ENCODE measurements at places on chromosomes 1 and 21.

DNA sequence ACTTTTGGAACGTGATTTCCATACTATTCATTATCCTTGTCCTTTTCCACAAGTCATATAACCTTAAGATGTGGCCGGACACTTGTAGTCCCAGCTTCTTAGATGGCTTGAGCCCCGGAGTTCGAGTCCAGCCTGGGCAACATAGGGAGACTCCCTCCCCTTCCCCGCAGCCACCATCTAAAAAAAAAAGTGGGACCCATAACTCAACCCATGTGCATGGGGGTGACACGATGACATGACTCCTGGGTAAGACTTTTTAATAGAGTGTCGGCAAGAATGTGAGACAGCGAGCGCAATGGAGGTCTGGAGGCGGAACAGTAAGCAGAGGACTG lies 25.7 kb downstream of the MIA3 start:
- DNase-seq, result no peak

DNA sequence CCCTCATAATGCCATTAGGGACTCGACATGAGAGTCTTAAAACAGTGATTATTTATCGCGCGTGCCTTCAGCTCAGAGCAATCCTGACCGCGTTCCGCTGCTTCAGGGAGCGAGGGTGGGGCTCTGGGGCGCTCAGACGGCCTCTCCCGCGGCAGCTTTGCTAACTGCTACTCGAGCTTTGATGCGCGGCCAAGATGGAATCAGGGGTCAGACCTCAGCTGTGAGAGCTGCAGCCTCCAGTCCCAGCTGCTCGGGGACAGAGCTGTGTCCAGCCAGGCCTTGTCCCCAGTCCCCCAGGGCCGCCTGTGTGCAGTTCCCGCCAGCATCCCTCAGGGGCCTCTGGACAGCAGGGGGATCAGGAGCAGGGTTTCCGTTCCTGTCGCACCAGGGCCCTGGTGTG lies 104.6 kb upstream of the TTC34 start:
- no peak for DNase-seq

DNA sequence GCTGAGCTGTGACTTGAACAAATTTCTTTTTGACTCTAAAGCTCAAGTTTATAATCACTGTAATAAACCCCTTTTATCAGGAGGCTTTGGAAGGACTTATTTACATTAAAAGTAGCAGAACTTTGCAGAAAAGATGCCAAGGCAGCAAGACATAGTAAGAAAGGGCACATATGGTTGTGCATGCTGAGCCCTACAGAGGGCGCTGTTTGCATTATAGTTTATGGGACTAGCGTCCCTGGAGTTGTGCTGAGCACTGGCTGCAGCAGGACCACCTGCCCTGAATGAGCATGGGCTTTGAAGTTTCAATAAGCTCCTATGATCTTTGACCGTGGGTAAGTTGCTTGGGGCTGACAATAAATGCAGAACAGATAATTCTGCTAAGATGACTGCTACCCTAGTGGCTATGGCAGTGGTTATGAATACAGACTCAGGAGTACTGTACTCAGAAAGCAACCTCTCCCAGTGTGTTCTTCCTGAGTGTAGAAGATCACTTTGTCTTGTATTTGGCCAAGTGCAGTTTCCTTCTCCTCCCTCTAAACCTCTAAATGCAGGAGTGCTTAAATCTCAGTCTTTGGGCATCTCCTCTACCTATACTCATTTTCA lies 45.4 kb upstream of the USP1 start:
- DNase-seq, result no peak

GRCh38 chr1:239630767-239631166 lies 244.4 kb downstream of the CHRM3 start:
- no peak for DNase-seq

DNA sequence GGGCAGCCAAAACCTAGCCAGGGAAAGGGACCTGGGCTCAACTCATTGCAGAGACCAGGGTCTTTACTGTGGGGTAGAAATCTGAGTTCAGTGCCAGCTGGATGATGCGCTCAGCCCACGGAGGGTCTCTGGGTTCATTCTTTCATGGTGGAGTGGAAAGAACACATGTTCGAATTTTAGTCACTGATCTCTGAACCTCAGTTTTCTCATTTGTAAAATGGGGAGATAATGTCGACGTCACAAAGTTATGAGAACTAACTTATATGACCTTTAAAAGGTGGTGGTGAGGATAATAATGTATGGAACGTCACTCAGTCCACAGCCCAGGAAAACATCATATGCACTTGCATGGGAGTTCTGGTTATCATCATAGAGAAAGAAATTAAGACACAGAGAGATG lies 1.2 kb upstream of the TAL1 start:
- no peak for DNase-seq

- DNase-seq, result no peak
These were observed 26.0 kb downstream of the RPL5 start for GRCh38 chr1:92857817-92858216.

- DNase-seq, result peak; percentile 32
These were observed 52.7 kb upstream of the IVNS1ABP start for GRCh38 chr1:185369786-185370185.

GRCh38 chr1:56080123-56080522 lies 499.2 kb downstream of the PLPP3 start:
- DNase-seq, result peak; percentile 32

DNA sequence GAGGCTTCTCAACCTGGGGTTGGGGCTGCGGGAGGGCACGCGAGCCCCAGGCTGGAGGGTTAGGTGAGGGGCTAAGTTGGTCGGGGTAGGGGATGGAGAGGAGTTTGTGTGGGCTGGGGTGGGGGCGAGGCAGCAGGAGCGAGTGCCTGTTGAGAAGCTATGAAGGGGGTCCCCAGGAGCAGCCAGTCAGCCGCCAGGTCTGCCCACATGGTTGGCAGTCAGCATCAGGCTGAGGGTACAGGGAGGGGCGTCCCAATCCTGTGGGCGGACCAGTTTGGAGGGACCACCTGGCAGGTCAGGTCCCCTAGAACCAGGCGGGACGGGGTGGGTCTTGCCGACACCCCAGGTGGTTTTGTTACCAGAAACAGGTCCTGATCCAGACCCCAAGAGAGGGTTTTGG lies 400 bp upstream of the TRIM17 start:
- DNase-seq, result no peak

DNA sequence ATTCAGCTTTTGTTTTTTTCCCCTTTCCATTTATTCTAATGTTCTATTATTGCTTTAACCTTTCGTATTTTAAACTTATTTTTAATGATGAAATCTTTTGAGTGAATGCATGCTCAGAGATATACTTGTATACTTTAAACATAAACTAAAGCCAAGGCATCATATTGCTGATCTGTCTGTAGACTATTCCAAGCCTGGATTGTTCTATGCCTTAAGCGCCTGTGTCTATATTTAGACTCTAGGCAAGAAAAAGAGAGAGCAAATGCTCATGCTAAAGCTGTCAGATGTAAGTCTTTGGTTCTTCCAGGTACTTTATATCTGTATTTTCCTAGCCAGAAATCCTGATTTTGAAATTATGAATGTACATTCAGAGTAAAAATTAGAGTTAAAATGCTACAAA lies 14.4 kb downstream of the SH3GLB1 start:
- DNase-seq, result no peak

DNA sequence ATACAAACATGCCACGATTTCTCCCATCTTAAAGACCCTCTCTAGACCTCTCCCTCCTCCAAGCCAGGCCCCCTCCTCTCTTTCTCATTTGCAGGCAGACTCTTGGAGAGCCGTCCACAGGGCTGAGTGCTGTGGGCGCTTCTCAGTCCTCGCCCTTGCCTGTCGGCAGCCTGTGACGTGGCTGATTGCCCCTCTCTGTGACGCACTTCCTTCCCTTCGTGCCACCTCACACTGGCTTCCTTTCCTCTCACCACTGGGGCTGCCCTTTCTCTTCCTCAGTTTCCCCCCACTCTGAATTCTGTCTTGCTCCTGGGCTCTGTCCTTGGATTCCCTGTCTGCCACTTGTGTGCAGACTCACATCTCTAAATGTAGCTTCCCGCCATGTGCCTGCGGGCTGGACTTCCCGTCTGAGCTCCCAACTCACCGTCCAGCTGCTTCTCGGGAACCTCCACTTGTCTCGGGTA lies 227.2 kb downstream of the CAMTA1 start:
- DNase-seq, result no peak

DNA sequence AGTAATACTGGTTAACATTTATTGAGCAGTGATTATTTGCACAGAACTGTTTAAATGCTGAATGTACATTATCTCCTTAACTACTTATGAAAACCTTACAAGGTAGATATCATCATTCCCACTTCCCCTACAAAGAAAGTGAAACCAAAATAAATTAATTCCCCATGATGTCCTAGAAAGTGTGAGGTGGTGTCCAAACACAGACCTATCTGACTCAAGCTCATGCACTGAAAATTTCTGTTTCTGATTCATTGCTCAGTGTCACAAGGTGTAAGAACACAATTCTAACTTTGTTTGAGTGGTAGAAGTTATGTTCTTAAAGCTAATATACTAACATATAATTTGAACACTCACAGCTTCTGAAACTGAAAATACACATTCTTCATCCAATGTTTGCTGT lies 178.7 kb downstream of the MRPL39 start:
- no peak for DNase-seq

DNA sequence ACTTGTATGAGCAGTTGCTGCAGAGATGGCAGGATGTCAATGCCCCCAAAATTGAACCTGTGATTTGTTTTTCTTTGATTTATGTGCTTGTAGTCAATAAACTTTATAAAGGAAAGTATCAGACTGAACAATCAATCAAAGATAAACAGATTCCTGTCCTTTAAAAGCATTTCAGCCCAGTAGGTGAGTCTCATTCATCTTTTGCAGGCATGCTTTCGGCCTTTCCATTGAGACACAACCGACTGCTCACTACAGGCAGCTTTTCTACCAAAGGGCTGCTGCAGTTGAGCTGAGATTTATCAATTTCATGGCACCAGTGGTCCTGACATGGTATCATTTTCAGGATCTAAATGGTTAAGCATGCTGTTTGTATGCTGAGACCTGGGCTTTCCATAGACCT lies 513.6 kb upstream of the PTBP2 start:
- DNase-seq, result no peak

DNA sequence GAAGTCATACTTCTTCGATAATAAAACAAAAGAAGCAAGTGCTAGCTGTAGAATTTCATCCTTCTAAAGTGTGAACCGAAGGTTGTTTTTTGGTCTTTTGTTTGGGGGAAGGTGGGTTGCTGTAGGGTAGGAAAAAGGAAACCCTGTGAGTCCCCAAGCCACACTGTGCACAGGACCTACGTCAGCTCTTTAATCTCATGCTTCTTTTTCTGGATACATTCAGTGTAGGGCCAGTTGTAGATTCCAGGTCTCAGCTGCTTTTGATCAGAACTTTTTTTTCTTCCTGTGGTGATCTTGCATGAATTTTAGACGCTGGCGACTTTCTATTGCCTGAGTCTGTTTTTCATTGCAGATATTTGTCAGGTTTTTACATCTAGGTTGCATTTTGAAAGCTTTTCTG lies 40.2 kb downstream of the BCL9 start:
- DNase-seq, result no peak

DNA sequence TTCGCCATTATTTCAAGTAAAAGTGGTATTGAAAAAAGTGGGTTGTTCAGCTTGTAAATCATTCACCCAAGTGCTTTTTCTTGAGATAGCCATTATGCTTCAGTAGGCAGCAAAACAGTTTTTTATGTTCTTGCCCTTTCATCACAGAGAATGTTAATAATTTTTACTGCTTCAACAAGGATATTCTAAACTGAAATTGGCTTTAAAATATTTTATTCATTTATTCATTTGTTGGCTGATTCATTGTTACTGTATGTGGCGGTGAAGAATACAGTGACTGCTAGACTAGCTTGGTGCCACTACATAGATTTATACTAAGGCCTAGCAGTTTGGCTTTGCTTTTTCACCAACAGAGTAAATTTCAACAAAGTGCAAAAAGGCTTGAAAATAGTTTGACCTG lies 121.5 kb downstream of the OLFML2B start:
- no peak for DNase-seq

GRCh38 chr1:203454986-203455471 lies 20.6 kb upstream of the PRELP start:
- peak; percentile 28 for DNase-seq

DNA sequence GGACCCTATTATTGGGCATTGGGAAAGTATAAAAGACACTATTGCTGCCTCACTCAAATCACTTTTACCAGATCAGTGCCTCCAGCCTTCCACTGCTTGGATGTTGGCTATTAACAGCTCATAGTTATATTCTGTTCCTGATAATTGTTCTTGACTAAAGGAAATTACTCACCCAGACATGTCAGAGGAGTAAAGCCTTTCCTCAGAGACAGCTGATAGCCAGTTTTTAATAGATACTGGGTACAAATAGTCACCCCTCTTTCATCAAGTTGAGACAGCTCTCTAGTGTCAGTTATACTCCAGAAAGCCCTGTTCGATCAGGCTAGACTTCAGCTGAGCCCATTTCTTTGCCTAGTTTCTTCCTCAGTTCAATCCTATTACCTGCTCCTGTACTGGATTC lies 876.1 kb upstream of the B3GALT2 start:
- DNase-seq, result no peak

DNA sequence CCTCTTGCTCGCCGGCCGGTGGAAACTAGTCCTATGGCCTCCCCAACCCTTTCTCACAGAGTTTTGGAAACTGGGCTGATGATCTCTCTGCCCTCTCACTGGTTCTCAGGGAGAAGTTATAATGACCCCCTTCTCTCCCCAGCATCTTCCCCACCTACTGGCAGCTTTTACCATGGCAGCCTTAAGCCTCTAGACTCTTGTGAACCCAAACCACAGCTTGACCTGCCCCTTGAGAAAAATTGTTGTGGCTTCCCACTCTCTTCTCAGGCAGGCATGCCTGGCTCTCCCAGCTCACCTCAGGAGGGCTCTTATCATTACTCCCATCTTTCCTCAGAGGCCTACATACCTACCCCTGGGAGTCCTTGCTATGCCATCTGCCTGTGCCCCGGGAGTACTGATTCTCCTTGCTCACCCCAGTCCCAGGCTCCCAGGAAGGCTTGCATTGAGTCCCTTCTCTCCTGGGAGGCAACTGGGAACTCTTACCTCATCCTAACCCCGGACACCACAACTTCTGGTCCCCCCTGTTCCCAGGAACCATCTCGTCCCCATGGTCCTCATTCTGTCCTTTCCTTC lies 1.6 kb downstream of the NSUN4 start:
- peak; percentile 39 for DNase-seq

DNA sequence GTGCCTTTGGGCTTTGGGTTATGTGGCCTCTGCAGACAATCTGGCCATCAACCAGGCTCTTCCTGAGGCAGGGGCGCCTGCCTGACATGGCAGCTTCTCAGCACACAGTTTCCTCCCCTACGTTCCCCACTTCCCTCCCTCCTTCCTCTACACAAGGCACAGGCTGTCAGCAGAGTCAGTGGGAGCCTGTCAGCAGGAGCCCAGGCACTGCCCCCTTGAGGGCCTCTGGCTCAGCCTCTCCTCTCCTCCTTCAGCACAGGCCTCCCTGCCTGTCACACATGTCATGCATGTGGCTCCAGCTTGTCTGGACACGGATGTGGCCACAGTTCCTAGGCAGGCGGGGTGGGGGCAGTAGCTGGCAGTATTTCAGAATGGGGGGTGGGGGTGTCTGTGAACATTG lies 52.2 kb upstream of the ARTN start:
- no peak for DNase-seq

DNA sequence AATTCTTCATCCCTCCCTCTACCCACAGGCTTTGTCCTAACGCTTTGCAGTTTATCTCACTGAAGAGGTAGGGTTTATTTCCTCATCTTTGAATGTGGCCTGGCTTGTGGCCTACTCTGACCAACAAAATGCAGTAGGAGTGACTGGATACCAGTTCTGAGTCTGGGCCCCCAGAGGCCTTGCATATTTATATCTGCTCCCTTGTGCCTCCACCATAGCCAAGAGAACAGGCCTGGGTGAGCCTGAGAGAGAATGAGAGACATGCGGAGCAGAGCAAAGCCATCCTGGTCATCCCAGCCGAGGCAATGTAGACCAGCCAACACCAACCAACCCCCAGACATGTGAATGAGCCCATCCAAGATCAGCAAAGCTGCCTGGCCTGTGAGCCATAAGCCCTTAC lies 30.3 kb downstream of the SMIM12 start:
- peak; percentile 46 for DNase-seq
